ENCODE measurements at places on chromosomes 7 and 10. TPM values are rescaled to one million over a fixed set of nuclear protein-coding genes. Genes with fewer than 3 reads are reported as not detected.

Gene ANXA8L1
- 10.5 TPM for total RNA-seq

- H3K4me1 ChIP-seq: no peaks in the 10 kb centered on the region
- no peaks in the 10 kb centered on the region for H3K36me3 ChIP-seq
- no peak overlapping the region for H3K4me3 ChIP-seq
- DNase-seq: no peak
- H3K27me3 ChIP-seq: no peaks in the 10 kb centered on the region
Observed at GRCh38 chr10:48474765-48475365, 130.0 kb downstream of the ARHGAP22 start.

DNA sequence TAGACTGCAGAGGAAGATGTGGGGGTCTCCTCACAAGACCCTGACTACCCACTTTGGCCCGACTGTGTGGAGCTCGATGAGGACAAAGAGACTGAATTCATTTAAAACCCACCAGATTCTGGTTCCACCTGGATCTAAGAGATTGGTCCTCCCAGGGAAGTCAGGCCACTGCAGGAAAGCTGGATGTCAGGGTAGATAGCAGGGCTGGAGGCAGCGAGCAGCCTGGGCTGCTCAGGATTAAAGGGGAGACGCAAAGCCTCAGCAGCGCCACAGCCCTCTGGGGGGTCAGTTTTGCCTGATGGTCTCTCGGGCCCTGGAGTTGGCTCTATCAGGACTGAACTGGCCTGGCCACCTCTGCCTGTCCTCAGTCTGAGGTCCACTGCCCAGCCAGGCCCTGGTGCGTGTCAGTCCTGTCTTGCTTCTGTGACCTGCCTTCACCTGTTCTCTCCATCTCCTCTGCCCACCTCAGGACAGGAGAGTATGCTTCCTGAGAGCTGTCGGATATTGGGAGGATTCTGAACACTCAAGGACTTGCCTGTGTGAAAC, 12.2 kb upstream of the KLRG2 start:
- no peak overlapping the region for H3K4me3 ChIP-seq
- no peaks in the 10 kb centered on the region for H3K36me3 ChIP-seq
- H3K27me3 ChIP-seq: no peaks in the 10 kb centered on the region
- H3K27ac ChIP-seq: no peak overlapping the region
- H3K4me1 ChIP-seq: peaks cover 4% of the 10 kb centered on the region
- no peak for DNase-seq

Gene TMEM178B
- total RNA-seq: 0.34 TPM

DNA sequence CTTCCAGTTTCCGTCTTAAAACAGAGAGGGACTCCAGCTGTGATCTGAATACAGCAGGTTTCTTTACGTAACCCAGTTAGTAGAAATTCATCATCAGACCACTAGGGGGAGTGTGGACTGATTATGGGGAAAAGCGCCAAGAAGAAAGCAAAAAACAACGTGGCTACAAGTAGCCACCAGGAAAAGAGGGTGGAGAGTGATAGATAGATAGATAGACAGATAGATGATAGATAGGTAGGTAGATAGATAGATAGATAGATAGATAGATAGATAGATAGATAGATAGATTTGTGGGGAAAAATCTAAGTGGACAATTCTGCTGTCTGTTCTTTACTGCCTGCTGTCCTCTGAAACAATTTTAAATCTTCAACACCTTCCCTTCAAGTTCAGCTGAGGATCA, 12.7 kb upstream of the AKR1B10 start:
- no peaks in the 10 kb centered on the region for H3K27me3 ChIP-seq
- no peaks in the 10 kb centered on the region for H3K36me3 ChIP-seq
- H3K4me3 ChIP-seq: no peak overlapping the region
- DNase-seq: no peak
- H3K27ac ChIP-seq: no peak overlapping the region
- no peaks in the 10 kb centered on the region for H3K4me1 ChIP-seq

Gene METTL2B
- 24.5 TPM for total RNA-seq

GRCh38 chr7:18570890-18571478, 75.4 kb downstream of the HDAC9 start:
- no peaks in the 10 kb centered on the region for H3K27me3 ChIP-seq
- DNase-seq: no peak
- H3K4me1 ChIP-seq: no peaks in the 10 kb centered on the region
- no peak overlapping the region for H3K4me3 ChIP-seq
- H3K27ac ChIP-seq: no peak overlapping the region
- H3K36me3 ChIP-seq: no peaks in the 10 kb centered on the region

- H3K27me3 ChIP-seq: no peaks in the 10 kb centered on the region
- H3K27ac ChIP-seq: no peak overlapping the region
- peaks cover 5% of the 10 kb centered on the region for H3K4me1 ChIP-seq
- H3K36me3 ChIP-seq: no peaks in the 10 kb centered on the region
- H3K4me3 ChIP-seq: no peak overlapping the region
Observed at GRCh38 chr7:2571409-2571808, 12.6 kb downstream of the IQCE start.

Gene GPR158
- 0.09 TPM for total RNA-seq

DNA sequence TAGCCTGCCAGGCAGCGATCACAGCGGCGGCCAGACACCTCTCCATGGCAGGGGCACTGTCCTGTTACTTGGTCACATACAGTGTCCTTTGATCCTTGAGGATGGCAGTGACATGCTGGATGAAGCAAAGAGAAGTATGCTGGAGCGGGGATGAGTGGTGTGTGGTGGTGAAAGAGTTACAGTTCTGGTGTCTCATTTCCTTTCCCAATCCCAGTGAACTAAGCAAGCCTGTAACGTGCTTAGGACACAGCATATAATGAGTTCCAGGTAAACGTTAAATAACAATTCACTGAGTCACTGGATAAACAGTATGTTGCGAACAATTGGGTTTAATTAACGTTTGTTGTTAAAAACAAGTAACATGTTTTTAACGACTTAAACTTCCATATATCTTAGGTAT, 63.5 kb upstream of the LAMB1 start:
- no peaks in the 10 kb centered on the region for H3K27me3 ChIP-seq
- H3K4me3 ChIP-seq: no peak overlapping the region
- no peaks in the 10 kb centered on the region for H3K36me3 ChIP-seq
- no peak overlapping the region for H3K27ac ChIP-seq
- DNase-seq: no peak

GRCh38 chr10:49273082-49273465, 25.9 kb upstream of the C10orf71 start:
- DNase-seq: no peak
- H3K4me3 ChIP-seq: no peak overlapping the region
- no peaks in the 10 kb centered on the region for H3K27me3 ChIP-seq
- peaks cover 7% of the 10 kb centered on the region for H3K4me1 ChIP-seq

- no peaks in the 10 kb centered on the region for H3K4me1 ChIP-seq
- no peak overlapping the region for H3K27ac ChIP-seq
- H3K36me3 ChIP-seq: no peaks in the 10 kb centered on the region
- H3K27me3 ChIP-seq: no peaks in the 10 kb centered on the region
- H3K4me3 ChIP-seq: no peak overlapping the region
Observed at GRCh38 chr7:81819861-81820260, 50.0 kb upstream of the HGF start.

GRCh38 chr7:142579946-142580345, 169.3 kb upstream of the PRSS1 start:
- H3K27me3 ChIP-seq: no peaks in the 10 kb centered on the region
- H3K36me3 ChIP-seq: no peaks in the 10 kb centered on the region
- H3K27ac ChIP-seq: no peak overlapping the region
- no peak overlapping the region for H3K4me3 ChIP-seq
- H3K4me1 ChIP-seq: no peaks in the 10 kb centered on the region

- H3K27ac ChIP-seq: no peak overlapping the region
- no peaks in the 10 kb centered on the region for H3K4me1 ChIP-seq
- H3K27me3 ChIP-seq: no peaks in the 10 kb centered on the region
- no peak overlapping the region for H3K4me3 ChIP-seq
- H3K36me3 ChIP-seq: no peaks in the 10 kb centered on the region
Observed at GRCh38 chr7:91659096-91659495, 221.4 kb downstream of the MTERF1 start.

GRCh38 chr7:53531-53930, 138.8 kb upstream of the FAM20C start:
- no peak overlapping the region for H3K4me3 ChIP-seq
- H3K27me3 ChIP-seq: no peaks in the 10 kb centered on the region
- H3K27ac ChIP-seq: no peak overlapping the region
- DNase-seq: no peak
- H3K36me3 ChIP-seq: no peaks in the 10 kb centered on the region

- H3K4me1 ChIP-seq: no peaks in the 10 kb centered on the region
- H3K36me3 ChIP-seq: peaks cover 6% of the 10 kb centered on the region
- DNase-seq: no peak
- no peak overlapping the region for H3K27ac ChIP-seq
Observed at GRCh38 chr7:17347401-17347800, 48.9 kb downstream of the AHR start.

DNA sequence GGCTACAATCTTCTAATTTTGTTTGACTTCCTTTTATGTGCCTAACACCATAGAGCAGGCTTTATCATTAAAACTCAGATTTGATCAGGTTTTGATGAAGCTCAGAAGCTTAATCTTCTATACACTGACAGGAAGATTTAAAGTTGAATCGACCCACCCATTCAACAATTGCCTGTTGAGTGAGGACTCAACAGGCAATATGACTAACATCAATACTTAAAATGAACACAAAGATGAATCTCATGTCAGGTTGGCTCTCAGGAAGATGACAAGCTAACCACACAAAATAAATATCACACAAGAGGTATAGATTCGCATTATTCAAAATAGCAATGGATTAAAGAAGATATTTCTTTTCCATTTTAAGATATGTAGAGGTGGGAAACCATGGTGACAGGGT, 36.7 kb upstream of the SNX13 start:
- no peak overlapping the region for H3K4me3 ChIP-seq
- H3K4me1 ChIP-seq: no peaks in the 10 kb centered on the region
- no peaks in the 10 kb centered on the region for H3K36me3 ChIP-seq
- no peak overlapping the region for H3K27ac ChIP-seq
- no peaks in the 10 kb centered on the region for H3K27me3 ChIP-seq
- DNase-seq: no peak

DNA sequence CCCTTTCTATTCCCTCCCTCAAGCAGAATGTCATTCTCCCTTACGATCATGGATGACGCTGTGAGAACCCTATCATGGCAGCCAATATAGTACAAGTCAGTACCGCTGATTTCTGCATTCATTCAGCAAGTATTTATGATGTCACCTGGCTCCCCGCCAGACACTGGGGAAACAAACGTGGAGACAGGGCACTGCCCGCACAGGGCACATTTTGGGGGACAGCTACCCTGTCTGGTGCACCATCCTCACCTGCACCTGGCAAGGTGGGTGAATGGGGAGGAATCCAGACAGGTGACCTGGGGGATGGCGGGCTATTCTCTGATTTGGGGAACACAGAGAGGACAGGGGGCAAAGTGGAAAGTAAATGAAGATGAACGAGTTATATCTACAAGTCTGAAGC, 28.4 kb downstream of the MKI67 start:
- no peaks in the 10 kb centered on the region for H3K27me3 ChIP-seq
- H3K36me3 ChIP-seq: no peaks in the 10 kb centered on the region
- no peaks in the 10 kb centered on the region for H3K4me1 ChIP-seq
- no peak for DNase-seq

Gene CACNB2
- 1.5 TPM for total RNA-seq

DNA sequence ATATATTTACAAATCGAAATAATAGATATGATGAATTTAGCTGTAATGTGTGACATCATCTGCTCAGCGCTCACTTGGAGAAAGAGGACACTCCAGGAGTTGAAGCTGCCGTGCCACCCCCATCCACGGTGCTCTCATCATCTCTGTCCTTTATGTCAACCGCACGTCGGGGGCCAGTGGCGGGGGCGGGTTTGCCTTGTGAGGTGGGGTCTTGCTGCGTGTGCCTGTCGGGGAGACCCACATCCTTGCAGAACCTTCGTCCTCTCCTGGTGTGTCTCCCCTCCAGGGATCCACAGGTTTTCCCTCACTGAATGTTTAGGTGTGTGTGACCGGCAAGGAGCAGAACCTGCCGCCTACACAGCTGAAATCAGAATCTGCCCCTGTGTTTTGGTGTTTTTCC, 71.6 kb downstream of the INPP5A start:
- no peaks in the 10 kb centered on the region for H3K27me3 ChIP-seq
- DNase-seq: peak; percentile 11
- H3K4me1 ChIP-seq: peaks cover 16% of the 10 kb centered on the region
- peaks cover 7% of the 10 kb centered on the region for H3K36me3 ChIP-seq

DNA sequence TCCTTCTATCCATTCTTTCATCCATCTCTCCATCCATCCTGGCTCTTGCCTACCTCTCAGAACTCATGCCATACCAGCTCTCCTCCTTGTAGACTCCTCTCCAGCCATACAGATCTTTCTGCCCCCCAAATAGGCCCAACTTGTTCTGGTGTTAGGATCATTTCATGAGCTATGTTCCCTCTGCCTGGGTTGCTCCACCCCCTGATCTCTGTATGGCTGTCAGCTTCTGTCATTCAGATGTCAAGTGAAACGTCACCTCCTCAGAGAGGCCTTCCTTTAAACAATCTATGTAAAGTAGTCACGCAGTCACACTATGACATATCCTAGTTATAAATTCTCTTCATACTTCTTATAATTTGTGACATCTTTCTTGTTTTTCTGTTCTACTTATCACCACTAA, 42.3 kb upstream of the PNLIPRP3 start:
- no peak overlapping the region for H3K4me3 ChIP-seq
- no peaks in the 10 kb centered on the region for H3K4me1 ChIP-seq

GRCh38 chr10:78028438-78029268, 662 bp downstream of the POLR3A start:
- H3K4me3 ChIP-seq: peak overlapping the region; percentile 97
- peaks cover 20% of the 10 kb centered on the region for H3K36me3 ChIP-seq
- peak overlapping the region; percentile 83 for H3K27ac ChIP-seq
- H3K4me1 ChIP-seq: peaks cover 24% of the 10 kb centered on the region

GRCh38 chr10:116093031-116093430, 180.0 kb downstream of the GFRA1 start:
- no peak overlapping the region for H3K4me3 ChIP-seq
- H3K27ac ChIP-seq: no peak overlapping the region
- H3K36me3 ChIP-seq: no peaks in the 10 kb centered on the region

- H3K4me1 ChIP-seq: no peaks in the 10 kb centered on the region
- no peaks in the 10 kb centered on the region for H3K36me3 ChIP-seq
- no peaks in the 10 kb centered on the region for H3K27me3 ChIP-seq
- no peak for DNase-seq
Observed at GRCh38 chr10:27794157-27794556, 48.5 kb upstream of the MKX start.

Gene CTTNBP2
- total RNA-seq: 3.9 TPM

DNA sequence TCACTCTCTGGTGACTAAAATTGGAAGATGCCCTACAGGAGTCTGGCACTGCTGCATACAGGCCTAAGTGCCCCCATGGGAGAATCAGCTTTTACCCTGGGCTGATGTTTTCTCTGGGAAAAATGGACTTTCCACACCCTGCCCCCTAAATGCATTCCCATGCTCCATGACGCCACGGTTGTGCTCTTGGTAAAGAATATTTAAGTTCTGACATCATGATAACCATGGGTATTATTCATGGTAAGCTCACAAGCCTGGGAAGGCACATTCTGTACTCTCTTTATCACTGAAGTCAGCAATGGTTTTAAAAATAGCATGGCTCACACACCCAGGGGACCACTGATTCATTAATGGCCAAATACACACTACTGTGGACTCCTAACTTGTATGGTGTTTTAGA, 43.4 kb downstream of the HIPK2 start:
- H3K4me3 ChIP-seq: no peak overlapping the region
- H3K36me3 ChIP-seq: no peaks in the 10 kb centered on the region
- peaks cover 73% of the 10 kb centered on the region for H3K4me1 ChIP-seq
- no peaks in the 10 kb centered on the region for H3K27me3 ChIP-seq
- DNase-seq: no peak
